ENCODE measurements at places on chromosomes 6 and 20.

GRCh38 chr20:50318710-50319109 lies 128.1 kb downstream of the CEBPB start:
- no peak for DNase-seq
- H3K36me3 ChIP-seq, result no peaks in the 10 kb centered on the region
- no peaks in the 10 kb centered on the region for H3K27me3 ChIP-seq
- no peak overlapping the region for H3K4me3 ChIP-seq
- no peak overlapping the region for H3K27ac ChIP-seq

GRCh38 chr6:31272436-31272835 lies 544 bp upstream of the HLA-C start:
- H3K4me1 ChIP-seq, result peaks cover 14% of the 10 kb centered on the region
- H3K27me3 ChIP-seq, result no peaks in the 10 kb centered on the region
- DNase-seq, result no peak

GRCh38 chr6:83385473-83385872 lies 45.4 kb downstream of the ME1 start:
- no peaks in the 10 kb centered on the region for H3K27me3 ChIP-seq
- DNase-seq, result no peak
- H3K4me1 ChIP-seq, result no peaks in the 10 kb centered on the region
- no peak overlapping the region for H3K27ac ChIP-seq

DNA sequence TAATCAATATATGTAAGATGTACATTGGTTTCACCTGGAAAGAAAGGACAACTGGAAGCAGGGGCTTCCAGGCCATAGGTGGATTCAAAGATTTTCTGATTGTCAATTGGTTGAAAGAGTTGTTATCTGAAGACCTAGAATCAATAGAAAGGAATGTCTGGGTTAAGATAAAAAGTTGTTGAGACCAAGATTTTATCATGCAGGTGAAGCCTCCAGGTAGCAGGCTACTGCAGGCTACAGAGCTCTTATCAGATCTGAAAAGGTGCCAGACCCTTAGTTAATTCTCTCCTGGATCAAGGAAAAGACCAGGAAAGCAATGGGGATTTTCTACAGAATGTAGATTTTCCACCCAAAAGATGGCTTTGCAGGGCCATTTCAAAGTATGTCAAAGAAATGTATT lies 487.2 kb downstream of the BTBD3 start:
- H3K27ac ChIP-seq, result no peak overlapping the region
- no peaks in the 10 kb centered on the region for H3K4me1 ChIP-seq
- no peak overlapping the region for H3K4me3 ChIP-seq
- H3K27me3 ChIP-seq, result no peaks in the 10 kb centered on the region
